Activated naive CD8-positive, alpha-beta T cell treated with anti-CD3 and anti-CD28 coated beads for 36 hours (primary cell): ENCODE measurements at places on chromosomes 7 and 10. TPM values are rescaled to one million over a fixed set of nuclear protein-coding genes. Genes with fewer than 3 reads are reported as not detected.
A peak's percentile ranks its signal among the peaks of the same experiment; 100 is the strongest.

DNA sequence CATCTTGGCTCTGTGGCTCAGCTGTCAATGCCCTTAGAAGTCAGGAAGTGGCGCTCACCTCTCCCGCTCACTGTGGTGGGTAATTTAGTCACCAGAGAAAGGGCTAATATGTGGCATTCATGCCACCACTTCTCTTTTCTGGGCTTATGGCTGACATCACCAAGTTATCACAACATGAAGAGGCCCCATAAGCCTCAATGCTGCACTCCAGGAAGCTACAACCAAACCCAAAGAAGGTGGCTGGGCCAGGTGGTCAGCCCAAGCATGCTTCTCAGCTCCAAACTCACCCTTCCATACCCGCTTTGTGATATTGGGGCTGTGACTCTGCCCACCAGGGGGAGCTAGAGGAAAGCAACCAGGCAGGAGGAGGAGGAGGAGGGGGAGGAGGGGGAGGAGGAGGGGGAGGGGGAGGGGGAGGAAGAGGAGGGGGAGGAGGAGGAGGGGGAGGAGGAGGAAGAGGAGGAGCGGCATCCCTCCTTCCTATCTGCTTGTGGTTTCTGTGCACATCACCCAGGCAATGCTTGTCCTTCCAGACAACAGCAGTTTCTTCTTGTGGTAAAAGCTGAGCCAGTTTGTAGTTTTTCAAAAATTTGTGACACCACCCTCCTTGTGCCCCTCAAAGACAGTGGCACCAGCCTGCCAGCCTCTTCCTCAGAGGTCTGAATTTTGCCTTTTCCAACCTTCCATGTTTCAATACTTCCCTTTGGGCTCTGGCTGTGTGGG, 42.1 kb downstream of the CYP26A1 start:
- H3K4me3 ChIP-seq, result no peak overlapping the region
- H3K36me3 ChIP-seq, result no peaks in the 10 kb centered on the region
- DNase-seq, result peak; percentile 51
- H3K27ac ChIP-seq, result no peak overlapping the region
- H3K27me3 ChIP-seq, result peaks cover 14% of the 10 kb centered on the region

- H3K4me1 ChIP-seq, result peaks cover 35% of the 10 kb centered on the region
- DNase-seq, result no peak
- no peak overlapping the region for H3K4me3 ChIP-seq
- H3K27me3 ChIP-seq, result no peaks in the 10 kb centered on the region
- peaks cover 41% of the 10 kb centered on the region for H3K36me3 ChIP-seq
- peak overlapping the region; percentile 79 for H3K27ac ChIP-seq
Measured at GRCh38 chr10:50432211-50433009, 181.1 kb upstream of the ASAH2 start.

- no peak overlapping the region for H3K4me3 ChIP-seq
- peaks cover 4% of the 10 kb centered on the region for H3K36me3 ChIP-seq
- H3K27ac ChIP-seq, result no peak overlapping the region
- DNase-seq, result no peak
- peaks cover 49% of the 10 kb centered on the region for H3K4me1 ChIP-seq
- H3K27me3 ChIP-seq, result no peaks in the 10 kb centered on the region
Measured at GRCh38 chr7:135938563-135938962, 38.6 kb downstream of the MTPN start.

GRCh38 chr10:33195608-33196376, 138.7 kb downstream of the NRP1 start:
- H3K27ac ChIP-seq, result no peak overlapping the region
- H3K27me3 ChIP-seq, result peaks cover 8% of the 10 kb centered on the region
- H3K36me3 ChIP-seq, result no peaks in the 10 kb centered on the region
- no peak overlapping the region for H3K4me3 ChIP-seq

- H3K27ac ChIP-seq, result no peak overlapping the region
- no peaks in the 10 kb centered on the region for H3K4me1 ChIP-seq
- no peaks in the 10 kb centered on the region for H3K36me3 ChIP-seq
- peaks cover 8% of the 10 kb centered on the region for H3K27me3 ChIP-seq
- no peak overlapping the region for H3K4me3 ChIP-seq
Measured at GRCh38 chr10:90621577-90621976, 236.3 kb downstream of the HTR7 start.

GRCh38 chr10:3397231-3397630, 224.6 kb upstream of the PITRM1 start:
- no peak overlapping the region for H3K27ac ChIP-seq
- no peaks in the 10 kb centered on the region for H3K4me1 ChIP-seq
- peaks cover 10% of the 10 kb centered on the region for H3K27me3 ChIP-seq
- no peaks in the 10 kb centered on the region for H3K36me3 ChIP-seq
- DNase-seq, result no peak

DNA sequence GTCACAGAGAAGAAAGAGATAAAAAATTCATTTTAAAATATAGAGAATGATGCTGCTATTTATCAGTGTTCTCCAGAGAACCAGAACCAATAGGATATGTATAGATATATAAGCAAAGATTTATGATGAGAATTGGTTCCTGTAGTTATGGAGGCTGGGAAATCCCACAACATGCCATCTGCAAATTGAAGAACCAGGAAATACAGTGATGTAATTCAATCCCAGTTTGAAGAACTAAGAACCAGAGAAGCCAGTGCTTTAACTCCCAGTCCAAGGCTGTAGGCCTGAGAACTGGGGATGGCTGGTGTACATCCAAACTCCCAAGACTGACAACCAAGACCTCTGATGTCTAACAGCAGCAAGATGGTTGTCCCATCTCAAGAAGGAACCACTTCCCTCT, 192.9 kb upstream of the PLXDC2 start:
- no peaks in the 10 kb centered on the region for H3K4me1 ChIP-seq
- no peak overlapping the region for H3K4me3 ChIP-seq
- H3K36me3 ChIP-seq, result no peaks in the 10 kb centered on the region
- no peak overlapping the region for H3K27ac ChIP-seq

GRCh38 chr10:122140461-122140902, 130.6 kb upstream of the BTBD16 start:
- no peaks in the 10 kb centered on the region for H3K4me1 ChIP-seq
- no peak overlapping the region for H3K27ac ChIP-seq

- no peak overlapping the region for H3K4me3 ChIP-seq
- H3K36me3 ChIP-seq, result no peaks in the 10 kb centered on the region
- no peaks in the 10 kb centered on the region for H3K27me3 ChIP-seq
- no peak overlapping the region for H3K27ac ChIP-seq
Measured at GRCh38 chr7:422886-423225, 96.8 kb downstream of the PDGFA start.

DNA sequence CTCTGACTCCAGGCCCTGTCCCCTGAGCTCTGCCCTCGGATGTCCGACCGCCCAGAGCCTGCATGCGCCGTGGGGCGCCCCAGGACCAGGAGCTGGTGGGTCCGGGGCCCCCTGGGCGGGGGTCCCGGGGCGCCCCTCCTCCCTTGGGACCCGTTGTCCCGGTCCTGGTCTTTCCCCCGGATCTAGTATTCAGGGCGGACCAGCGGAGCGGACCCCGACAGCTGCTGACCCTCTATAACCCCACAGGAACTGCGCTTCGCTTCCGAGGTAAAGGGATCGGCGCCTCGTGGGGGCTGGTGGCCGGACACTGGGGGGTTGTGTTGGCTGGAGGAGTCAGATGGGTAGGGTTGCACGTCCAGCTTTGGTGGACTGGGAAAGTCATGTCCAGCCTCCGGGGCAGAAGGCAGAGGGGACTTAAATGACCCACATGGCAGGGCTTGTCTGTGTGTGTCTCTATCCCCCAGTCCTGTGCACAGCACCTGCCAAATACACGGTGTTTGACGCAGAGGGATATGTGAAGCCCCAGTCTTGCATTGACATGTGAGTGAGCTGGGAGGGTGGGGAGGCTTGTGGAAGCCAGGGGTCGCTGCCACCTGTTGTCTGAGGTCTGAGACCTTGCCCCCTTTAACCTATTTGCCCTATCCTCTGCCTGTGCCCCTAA, 520 bp downstream of the MOSPD3 start:
- H3K4me1 ChIP-seq, result peaks cover 10% of the 10 kb centered on the region
- H3K36me3 ChIP-seq, result no peaks in the 10 kb centered on the region

DNA sequence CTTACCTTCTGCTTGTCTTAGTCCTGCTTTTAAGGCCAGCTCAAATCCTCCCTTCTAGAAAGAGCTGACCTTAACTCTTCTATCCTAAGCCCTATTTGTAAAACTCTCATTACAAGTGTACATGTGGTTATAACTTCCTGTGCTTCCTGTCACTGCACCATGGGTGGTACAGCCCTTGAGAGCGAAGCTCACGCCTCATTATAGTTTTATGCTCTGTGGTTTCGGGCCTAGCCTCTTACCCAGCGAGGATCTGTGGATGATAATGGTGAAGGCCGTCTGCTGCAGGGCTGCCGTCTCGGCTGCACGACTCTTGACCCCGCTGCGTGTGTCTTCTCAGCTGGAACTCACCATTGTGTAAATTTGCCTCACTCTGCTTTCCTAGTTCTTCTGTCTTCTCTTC, 74.6 kb downstream of the CUL1 start:
- H3K36me3 ChIP-seq, result peaks cover 32% of the 10 kb centered on the region
- H3K4me1 ChIP-seq, result peaks cover 25% of the 10 kb centered on the region
- peak overlapping the region; percentile 75 for H3K27ac ChIP-seq
- peak; percentile 16 for DNase-seq

DNA sequence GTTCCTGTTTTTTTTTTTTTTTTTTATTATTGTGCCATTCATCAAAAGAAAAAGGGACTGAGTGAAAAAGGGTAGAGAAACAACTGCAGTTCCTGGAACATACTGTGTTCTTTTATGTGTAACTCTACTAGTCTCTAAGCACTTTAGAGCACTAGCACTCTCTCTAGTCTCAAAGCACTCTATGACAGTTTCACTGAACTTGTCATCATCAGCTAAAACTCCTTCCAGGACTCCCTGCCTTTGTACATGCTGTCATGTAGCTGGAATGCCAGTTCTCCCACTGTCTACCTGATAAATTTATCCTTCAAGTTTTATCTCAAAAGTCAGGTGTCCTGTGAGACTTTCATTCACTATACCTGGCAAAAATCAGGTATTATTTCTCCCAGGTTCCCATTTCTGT, 146.1 kb downstream of the RNF133 start:
- DNase-seq, result no peak
- no peaks in the 10 kb centered on the region for H3K27me3 ChIP-seq
- no peaks in the 10 kb centered on the region for H3K36me3 ChIP-seq
- no peak overlapping the region for H3K27ac ChIP-seq

DNA sequence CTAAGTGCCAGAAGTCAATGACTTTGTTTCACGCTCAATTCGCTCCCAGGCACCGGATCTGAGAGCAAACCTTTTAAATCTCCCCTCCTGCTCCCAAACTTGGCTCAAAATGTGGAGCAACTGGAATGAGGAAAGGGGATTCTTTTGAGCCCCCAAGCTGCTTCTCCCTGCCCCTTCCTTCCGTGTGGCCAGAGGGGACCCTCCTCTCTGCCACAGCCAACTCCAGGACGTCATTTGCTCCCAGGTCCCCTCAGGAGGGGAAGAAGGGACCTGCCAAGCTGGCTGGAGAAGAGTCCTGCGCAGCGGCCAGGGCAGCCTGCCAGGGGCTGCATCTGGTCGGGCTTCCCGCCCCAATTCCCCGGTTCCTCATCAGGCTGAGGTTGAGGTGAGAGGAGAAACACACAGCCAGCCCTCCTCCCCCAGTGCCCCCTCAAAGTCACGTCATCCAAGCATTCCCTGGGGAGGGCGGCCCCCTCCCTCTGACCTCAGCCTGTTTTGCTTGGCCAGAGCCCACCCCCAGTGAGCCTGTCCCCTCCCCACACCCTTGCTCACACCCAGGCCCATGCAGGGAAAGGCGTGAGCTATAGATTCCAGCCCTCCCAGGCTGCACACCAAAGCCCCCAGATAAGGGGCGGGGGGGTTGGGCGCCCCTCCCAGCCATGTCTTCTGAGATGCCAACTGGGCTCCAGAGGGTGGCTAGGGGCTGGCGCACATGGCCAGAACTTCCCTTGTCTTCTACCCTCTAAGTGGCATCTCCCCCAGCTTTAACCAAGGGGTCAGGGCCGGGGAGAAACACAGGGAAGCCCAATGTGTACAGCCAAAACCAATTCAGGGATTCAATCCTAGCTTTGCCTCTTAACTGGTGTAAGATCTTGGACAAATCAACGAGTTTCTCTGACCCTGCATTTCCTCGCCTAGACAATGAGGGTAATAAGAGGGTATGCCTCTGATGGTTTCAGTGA, 35.0 kb downstream of the SH3PXD2A start:
- no peaks in the 10 kb centered on the region for H3K36me3 ChIP-seq
- DNase-seq, result no peak
- H3K27me3 ChIP-seq, result peaks cover 8% of the 10 kb centered on the region
- H3K27ac ChIP-seq, result no peak overlapping the region
- no peak overlapping the region for H3K4me3 ChIP-seq

DNA sequence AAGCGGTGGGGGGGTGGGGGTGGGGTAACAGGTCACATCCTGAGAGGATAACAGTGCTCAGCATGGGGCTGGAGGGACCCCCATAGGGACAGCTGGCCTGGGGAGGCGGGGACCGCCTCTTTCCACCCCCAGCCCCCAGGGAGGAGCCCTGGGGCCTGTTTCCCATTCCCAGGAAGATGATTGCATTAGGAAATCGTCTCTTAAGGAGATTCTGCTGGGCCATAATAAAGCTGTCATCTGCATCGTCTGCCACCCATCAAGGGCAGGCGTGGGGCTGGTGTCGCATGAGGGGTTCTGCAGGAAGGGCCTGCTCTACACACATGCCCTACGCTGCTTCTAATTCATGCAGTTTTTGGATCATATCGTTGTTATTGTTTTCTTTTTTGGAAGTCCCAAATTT, 17.2 kb downstream of the RET start:
- H3K27ac ChIP-seq, result no peak overlapping the region
- H3K4me3 ChIP-seq, result no peak overlapping the region
- H3K4me1 ChIP-seq, result no peaks in the 10 kb centered on the region
- no peak for DNase-seq
- H3K27me3 ChIP-seq, result peaks cover 3% of the 10 kb centered on the region
- H3K36me3 ChIP-seq, result no peaks in the 10 kb centered on the region

GRCh38 chr10:126036515-126036914, 140.2 kb downstream of the FANK1 start:
- no peak overlapping the region for H3K4me3 ChIP-seq
- H3K4me1 ChIP-seq, result peaks cover 2% of the 10 kb centered on the region
- DNase-seq, result no peak
- H3K36me3 ChIP-seq, result no peaks in the 10 kb centered on the region
- no peak overlapping the region for H3K27ac ChIP-seq

DNA sequence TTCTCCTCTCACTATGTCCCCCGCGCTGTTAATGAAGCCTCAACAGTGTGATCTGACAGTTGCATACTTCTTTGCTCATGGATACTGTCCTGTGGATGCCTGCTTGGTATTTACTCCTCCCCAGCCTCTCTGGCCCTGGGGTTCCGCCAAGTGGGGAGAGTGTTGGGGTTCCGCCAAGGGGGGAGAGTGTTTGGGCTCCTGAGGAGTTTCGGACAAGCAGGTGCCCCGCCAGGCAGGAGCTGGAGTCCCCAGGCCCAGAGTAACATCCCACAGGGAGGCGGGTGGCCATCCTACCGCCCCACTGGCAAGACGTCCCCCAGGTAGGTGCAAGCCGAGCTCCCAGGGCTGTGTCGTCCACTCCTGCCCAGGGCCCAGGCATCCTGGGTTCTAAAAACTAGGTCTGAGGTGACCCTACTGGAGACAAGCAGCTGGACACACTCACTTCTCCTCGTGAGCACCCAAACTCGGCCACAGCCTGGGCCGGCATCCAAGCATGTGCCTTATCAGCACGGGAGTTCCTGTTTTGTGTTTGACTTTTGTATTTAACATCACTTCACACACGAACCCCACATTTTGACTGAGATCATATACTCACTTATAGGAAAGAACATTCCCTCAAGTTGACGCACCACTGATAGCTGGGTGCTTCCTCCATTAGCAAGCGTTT, 34.2 kb downstream of the CAMK2B start:
- peaks cover 11% of the 10 kb centered on the region for H3K27me3 ChIP-seq
- H3K36me3 ChIP-seq, result no peaks in the 10 kb centered on the region
- no peak overlapping the region for H3K27ac ChIP-seq
- H3K4me1 ChIP-seq, result no peaks in the 10 kb centered on the region
- no peak overlapping the region for H3K4me3 ChIP-seq

Gene IFIT1B
- total RNA-seq, result not detected

Gene MXI1
- total RNA-seq, result 24.4 TPM

Gene PPP1R9A
- 0.16 TPM for total RNA-seq

Gene SPDYE6
- not detected for total RNA-seq

Gene MYO3A
- not detected for total RNA-seq

Gene SEM1
- 35.9 TPM for total RNA-seq

Gene LIPN
- total RNA-seq, result not detected

Gene HMX2
- not detected for total RNA-seq
